ENCODE measurements at places on chromosomes 13 and 19. TPM values are rescaled to one million over a fixed set of nuclear protein-coding genes. Genes with fewer than 3 reads are reported as not detected.
A peak's percentile ranks its signal among the peaks of the same experiment; 100 is the strongest.

Gene AMH
- total RNA-seq: 3.5 TPM

Gene MEIOSIN
- 0.06 TPM for total RNA-seq

Gene OR7C1
- total RNA-seq: not detected

Gene LILRB3
- total RNA-seq: not detected

Gene IL12RB1
- not detected for total RNA-seq

Gene SULT2B1
- total RNA-seq: not detected

Gene ZNF44
- 7.3 TPM for total RNA-seq

Gene LILRB4
- total RNA-seq: not detected

Gene RNF225
- total RNA-seq: not detected

Gene HMG20B
- total RNA-seq: 51.4 TPM

Gene CATSPERD
- total RNA-seq: not detected

GRCh38 chr19:51490676-51491075, 10.9 kb downstream of the SIGLEC12 start:
- H3K36me3 ChIP-seq: no peaks in the 10 kb centered on the region
- no peaks in the 10 kb centered on the region for H3K4me1 ChIP-seq
- H3K27ac ChIP-seq: no peak overlapping the region
- H3K27me3 ChIP-seq: no peaks in the 10 kb centered on the region
- no peak for DNase-seq

DNA sequence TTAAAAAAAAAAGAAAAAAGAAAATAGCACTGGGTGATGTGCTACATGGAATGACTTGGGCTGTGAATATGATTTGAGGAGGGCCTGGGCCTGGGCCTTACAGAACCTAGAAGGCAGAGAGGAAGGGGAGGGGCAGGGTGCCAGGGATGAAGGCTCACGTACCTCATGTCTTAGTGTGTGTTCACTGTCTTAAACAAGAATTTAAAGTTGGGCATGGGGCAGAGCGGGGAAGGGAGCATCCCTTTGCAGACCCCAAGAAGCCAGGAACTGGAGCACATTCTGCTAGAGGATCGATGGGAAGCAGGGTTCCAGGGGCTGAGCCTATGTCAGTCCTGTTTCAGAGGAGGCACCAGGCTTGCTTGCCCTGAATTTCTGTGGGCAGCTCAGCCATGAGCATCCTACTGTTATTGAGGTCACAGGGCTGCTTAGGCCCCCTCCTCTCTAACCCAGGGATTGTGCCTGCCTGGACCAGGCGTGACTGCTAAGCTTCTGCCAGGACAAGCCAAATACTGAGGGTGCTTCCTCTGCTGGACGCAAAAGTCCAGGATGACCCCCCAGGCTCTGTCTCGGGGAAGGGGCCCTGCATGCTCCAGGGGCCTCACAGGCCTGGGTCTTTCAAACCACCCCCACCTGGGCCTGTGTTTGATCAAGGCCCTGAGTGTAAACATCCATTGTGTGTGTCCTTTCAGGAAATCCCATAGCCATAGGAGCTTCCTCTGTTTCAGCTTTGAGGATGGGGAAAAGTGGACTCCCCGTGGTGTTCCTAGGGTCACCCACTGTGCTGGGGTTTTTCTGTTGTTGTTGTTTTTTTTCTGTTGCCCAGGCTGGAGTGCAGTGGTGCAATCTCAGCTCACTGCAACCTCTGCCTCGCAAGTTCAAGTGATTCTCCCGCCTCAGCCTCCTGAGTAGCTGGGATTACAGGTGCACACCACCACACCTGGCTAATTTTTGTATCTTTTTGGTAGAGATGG, 4.8 kb downstream of the LSR start:
- peaks cover 5% of the 10 kb centered on the region for H3K36me3 ChIP-seq
- H3K27ac ChIP-seq: no peak overlapping the region
- no peaks in the 10 kb centered on the region for H3K27me3 ChIP-seq
- H3K4me1 ChIP-seq: peaks cover 8% of the 10 kb centered on the region
- no peak for DNase-seq
- no peak overlapping the region for H3K4me3 ChIP-seq

GRCh38 chr19:34145741-34146202, 26.5 kb upstream of the LSM14A start:
- H3K36me3 ChIP-seq: no peaks in the 10 kb centered on the region
- no peaks in the 10 kb centered on the region for H3K27me3 ChIP-seq
- no peak overlapping the region for H3K27ac ChIP-seq
- DNase-seq: peak; percentile 74
- H3K4me3 ChIP-seq: no peak overlapping the region

GRCh38 chr13:21076253-21076652, 14.9 kb upstream of the LATS2 start:
- no peak overlapping the region for H3K4me3 ChIP-seq
- no peak for DNase-seq
- no peak overlapping the region for H3K27ac ChIP-seq

DNA sequence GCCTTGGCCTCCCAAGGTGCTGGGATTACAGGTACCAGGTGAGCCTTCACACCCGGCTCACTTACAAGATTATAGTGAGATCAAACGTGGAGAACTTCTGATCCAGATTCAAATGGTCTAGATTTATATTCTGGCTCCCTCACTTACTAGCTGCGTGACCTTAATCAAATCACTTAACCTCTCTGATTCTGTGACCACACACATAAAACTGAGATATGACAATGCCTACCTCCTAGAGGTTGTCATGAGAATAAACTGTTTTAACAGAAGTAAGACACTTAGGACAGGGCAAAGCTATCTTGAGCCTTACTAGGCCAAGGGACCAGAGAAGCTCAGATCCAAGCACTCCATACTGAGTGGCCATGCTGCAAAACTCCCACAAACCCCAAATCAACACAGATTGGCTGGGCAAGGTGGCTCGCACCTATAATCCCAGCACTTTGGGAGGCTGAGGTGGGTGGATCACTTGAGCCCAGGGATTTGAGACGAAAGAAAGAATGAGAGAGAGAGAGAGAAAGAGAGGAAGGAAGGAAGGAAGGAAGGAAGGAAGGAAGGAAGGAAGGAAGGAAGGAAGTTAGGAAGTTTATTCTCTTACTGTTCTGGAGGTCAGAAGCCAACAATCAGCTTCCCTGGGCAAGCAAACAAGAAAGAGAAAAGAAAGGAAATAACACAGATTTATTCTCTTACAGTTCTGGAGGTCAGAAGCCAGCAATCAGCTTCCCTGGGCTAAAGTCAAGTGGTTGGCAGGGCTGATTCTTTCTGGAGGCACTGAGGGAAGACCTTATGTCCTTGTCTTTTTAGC, 46.1 kb upstream of the MAP3K10 start:
- DNase-seq: no peak
- no peaks in the 10 kb centered on the region for H3K4me1 ChIP-seq
- no peaks in the 10 kb centered on the region for H3K27me3 ChIP-seq
- H3K4me3 ChIP-seq: no peak overlapping the region

- no peak overlapping the region for H3K27ac ChIP-seq
- peaks cover 10% of the 10 kb centered on the region for H3K4me1 ChIP-seq
- H3K36me3 ChIP-seq: no peaks in the 10 kb centered on the region
- DNase-seq: peak; percentile 20
- peaks cover 73% of the 10 kb centered on the region for H3K27me3 ChIP-seq
Measured at GRCh38 chr13:36675213-36675536, 1.4 kb downstream of the SERTM1 start.

DNA sequence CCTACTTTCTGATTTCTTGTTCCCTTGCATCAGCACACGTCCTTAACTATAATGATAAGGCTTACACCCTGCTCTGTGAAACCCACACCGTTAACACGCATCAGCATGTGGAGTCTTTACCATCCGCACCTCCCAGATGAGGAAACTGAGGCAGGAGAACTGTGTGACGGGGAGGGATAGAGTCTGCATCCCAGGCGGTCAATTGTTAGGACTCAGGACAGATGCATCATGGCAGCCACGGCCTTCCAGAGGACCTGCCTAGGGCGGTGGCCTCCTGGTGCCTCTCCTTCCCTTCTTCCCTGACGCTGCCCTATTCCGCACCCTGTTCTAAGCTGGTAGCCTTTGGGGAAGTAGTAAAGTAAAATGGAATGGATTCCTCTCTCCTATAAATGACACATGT, 326.0 kb downstream of the TEX29 start:
- H3K4me1 ChIP-seq: no peaks in the 10 kb centered on the region
- H3K36me3 ChIP-seq: no peaks in the 10 kb centered on the region
- peaks cover 20% of the 10 kb centered on the region for H3K27me3 ChIP-seq
- DNase-seq: no peak
- no peak overlapping the region for H3K4me3 ChIP-seq

DNA sequence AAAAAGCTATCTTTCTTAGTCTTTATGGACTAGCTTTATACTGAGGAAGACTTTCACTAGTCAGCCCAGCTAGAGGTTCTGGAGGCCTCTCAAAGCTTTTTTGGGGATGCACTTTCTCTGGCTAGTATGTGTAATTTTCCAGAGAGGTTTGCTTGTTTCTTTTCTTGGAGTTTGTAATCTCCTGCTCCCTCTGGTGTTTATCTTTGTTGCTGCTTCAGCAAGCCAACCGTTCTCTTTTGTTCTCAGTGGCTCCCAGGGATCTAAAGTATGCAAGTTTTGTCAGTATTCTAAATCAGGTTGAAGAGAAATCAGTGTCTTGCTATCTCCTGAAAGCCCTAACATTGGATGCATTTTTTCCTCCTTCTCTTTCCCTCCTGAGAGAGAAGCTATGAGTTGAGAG, 121.1 kb upstream of the MYO16 start:
- H3K4me3 ChIP-seq: no peak overlapping the region
- peak; percentile 77 for DNase-seq
- H3K27ac ChIP-seq: peak overlapping the region; percentile 69
- H3K4me1 ChIP-seq: peaks cover 5% of the 10 kb centered on the region
- no peaks in the 10 kb centered on the region for H3K27me3 ChIP-seq

GRCh38 chr19:7751157-7751783, 3.9 kb upstream of the CD209 start:
- no peak for DNase-seq
- H3K27me3 ChIP-seq: no peaks in the 10 kb centered on the region
- no peaks in the 10 kb centered on the region for H3K36me3 ChIP-seq
- no peak overlapping the region for H3K27ac ChIP-seq
- no peak overlapping the region for H3K4me3 ChIP-seq

DNA sequence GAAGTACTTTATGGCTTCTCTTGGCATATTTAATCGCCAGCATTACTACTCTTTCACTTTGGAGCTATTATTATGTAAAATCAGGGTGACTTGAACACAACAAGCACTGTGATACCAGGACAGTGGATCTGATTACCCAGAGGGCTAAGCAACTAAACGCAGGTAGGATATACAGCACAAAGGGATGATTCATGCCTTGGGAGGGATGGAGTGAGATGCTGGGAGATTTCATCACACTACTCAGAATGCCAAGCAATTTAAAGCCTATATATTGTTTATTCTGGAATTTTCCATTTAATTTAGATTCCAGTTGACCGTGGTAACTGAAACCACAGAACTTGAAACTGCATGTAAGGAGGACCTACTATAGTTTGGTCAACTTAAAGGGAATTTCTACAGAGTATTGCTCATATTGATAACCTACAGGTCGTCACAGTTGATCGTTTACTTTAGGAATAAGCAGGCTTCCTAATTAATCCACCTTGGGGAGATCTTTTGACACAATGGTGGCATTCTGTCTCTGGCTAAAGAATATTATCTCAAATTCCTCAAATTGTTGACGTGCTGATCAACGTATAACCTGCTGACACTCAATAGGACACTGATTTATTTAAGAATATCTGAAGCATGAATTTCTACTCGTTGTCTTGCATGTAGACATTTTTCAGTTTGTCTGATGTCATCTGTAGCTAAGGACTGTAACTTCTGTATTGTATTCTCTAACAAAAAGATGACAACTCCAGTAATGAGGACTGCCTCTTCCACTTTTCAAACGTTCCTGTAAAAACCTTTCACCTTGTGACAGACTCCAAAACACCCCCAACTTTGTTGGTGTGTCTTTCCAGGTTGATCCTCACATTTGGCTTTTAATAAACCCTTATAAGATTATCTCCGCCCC, 254.2 kb downstream of the GPC5 start:
- no peaks in the 10 kb centered on the region for H3K36me3 ChIP-seq
- no peak overlapping the region for H3K4me3 ChIP-seq
- H3K27ac ChIP-seq: no peak overlapping the region
- H3K4me1 ChIP-seq: no peaks in the 10 kb centered on the region

GRCh38 chr19:54335979-54336892, 2.7 kb downstream of the LILRA4 start:
- H3K4me3 ChIP-seq: no peak overlapping the region
- no peaks in the 10 kb centered on the region for H3K4me1 ChIP-seq
- DNase-seq: no peak
- H3K27ac ChIP-seq: no peak overlapping the region

DNA sequence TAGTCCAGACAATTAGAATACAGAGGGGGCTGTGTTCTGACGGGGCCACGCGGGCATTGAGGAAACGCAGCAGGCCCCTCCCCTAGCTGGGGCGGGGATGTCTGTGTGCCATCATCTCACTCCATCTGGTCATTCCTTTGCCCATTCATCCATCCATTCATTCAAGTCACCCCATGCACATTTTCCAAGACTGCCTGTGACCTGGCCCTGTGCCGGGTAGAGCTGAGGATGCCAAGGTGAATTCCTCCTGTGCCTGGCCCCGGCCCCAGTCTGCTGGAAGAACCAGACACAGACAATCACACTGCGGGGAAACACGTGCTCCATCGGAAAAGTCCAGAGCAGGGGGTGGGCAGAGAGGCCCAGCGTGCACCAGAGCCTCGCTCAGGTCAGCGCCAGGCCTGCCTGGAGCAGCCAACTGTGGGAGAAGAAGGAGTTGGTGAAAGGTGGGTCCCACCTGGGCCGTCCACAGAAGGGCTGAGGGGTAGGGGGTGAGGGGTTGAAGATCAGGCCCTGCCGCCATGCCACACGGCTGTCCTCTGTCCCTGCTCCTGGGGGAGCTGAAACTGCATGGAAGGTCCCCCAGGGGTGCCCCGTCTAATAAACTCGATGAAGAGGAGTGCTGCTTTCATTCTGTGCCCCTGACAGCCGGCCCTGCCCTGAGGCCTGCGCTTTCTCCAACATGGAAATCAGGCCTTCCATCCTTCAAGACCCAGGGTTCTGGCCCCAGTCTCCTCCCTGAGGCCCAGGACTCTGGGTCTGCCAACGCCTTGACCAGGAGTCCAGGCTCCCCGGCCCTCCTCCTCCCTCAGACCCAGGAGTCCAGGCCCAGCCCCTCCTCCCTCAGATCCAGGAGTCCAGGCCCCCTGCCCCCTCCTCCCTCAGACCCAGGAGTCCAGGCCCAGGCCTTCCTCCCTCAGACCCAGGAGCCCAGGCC, 1.6 kb upstream of the CACNG6 start:
- no peaks in the 10 kb centered on the region for H3K36me3 ChIP-seq
- DNase-seq: no peak
- peaks cover 4% of the 10 kb centered on the region for H3K4me1 ChIP-seq
- H3K27me3 ChIP-seq: peaks cover 77% of the 10 kb centered on the region
- H3K4me3 ChIP-seq: no peak overlapping the region
- no peak overlapping the region for H3K27ac ChIP-seq
